ENCODE measurements at places on chromosomes 11 and 22.

DNA sequence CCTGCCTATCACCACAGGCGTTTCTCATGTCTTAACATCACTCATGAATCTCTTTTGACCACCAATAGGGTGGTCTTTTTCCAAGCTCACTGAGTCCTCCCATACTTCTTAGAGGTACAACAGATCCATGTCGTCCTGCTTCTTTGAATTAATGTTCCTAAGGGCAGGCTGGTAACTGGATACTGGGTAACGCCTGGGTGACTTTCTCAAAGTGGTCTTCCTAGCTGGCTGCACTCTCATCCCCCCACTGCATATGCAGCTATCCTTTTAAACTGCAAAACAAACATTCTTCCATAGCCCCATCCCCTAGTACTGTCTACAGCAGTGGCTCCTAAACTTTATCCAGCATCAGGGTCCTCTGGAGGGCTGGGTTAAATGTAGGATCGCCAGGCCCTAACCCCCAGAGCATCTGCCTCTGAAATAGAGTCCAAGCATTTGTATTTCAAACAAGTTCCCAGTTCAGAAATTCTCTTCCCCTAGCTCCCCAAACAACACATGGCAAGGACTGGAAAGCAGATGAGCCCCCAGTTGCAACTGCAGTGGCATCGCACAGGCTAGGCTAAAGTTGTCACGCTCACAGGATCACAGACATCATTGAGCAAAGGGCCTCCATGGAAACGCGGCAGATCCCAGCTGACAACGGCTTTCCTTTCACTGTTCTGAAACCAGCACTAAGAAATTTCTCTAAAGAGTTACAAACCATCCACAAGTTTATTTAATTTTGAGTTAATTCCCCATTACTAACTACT is 204.9 kb downstream of the LARGE1 start:
- no peak for DNase-seq

GRCh38 chr22:43047605-43048004 is 32.7 kb upstream of the PACSIN2 start:
- DNase-seq: no peak

DNA sequence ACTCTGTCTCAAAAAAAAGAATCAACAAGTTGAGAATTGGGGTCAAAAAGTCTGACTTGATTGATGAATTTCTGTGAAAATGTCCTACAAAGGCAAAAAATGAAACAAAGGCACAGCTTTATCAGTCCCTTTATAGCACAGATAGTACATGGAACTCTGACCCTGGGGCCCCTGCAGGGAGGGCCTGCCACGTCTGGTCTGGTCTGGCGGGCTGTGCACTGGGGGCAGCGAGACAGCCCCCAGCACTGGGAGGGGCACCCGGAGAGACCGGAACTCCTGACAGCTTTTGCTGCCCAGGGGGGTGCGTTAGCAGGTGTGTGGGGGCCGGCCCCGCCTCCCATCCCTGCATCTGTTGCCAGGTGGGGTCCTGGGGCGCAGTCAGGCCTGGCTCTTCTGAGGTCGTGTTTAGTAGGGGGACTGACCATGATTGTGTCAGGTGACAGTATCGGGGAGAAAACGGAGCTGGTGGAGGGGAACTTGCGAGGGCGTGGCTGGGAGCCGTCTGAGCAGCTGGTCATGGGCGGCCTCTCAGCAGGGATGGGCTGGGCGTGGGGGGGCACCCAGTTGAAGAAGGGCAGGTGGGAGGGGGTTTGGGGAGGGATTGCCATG is 51.7 kb downstream of the GRAMD4 start:
- no peak for DNase-seq

GRCh38 chr11:12362857-12363256 is 14.5 kb upstream of the PARVA start:
- DNase-seq: no peak

DNA sequence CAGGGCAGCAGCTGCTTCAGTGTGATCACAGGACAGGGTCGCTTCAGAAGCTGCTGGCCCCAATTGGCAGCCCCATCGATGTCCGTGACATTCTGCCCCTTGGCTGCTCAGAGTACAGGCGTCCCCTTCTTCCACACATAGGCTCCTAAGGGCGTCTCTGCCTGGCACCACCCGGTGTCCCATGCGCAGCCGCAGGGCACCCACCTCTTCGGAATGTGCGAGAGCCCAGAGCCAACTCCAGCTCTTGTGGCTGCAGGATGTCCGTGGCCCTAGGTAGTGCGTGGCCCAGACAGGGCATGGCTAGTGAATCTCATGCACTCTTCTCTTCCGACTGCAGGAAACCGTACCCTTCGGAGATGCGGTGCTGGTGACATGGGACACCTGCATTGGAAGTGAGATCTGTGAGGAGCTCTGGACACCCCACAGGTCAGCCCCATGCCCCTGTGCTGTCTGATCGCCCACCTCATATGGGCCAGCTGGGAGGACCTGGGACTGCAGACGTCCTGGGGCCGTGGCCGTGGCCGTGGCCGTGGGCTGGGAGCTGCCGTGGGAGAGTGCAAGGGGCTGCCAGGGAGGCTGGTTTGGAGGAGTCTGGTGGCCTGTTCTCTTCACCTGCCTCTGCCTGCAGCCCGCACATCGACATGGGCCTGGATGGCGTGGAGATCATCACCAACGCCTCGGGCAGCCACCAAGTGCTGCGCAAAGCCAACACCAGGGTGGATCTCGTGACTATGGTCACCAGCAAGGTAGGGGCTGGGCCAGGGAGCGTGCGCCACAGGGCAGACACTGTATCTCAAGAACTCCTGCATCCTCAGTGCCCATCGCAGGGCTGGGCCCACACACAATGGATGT is 20.2 kb downstream of the NADSYN1 start:
- no peak for DNase-seq

GRCh38 chr22:30705710-30706651 is 11.3 kb downstream of the OSBP2 start:
- DNase-seq: no peak

DNA sequence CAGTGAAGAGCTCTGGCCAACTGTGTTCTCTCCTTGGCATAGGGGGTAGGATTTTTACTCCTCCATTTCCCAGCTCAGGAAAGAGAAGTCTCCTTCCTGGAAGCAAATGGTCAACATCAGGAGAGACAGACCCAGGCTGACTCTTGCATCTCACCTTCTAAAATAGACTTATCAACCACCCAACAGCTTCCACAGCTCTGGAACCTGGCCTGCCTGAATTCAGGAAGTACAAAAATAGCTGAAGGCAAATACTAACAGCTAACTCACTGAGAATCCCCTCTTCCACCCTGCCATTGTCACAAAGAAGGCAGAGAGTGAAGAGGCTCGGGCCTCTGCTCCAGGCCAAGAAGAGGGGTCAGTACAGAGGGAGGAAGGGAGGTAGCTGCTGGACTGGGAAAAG is 213.6 kb downstream of the NXPE2 start:
- DNase-seq: no peak

DNA sequence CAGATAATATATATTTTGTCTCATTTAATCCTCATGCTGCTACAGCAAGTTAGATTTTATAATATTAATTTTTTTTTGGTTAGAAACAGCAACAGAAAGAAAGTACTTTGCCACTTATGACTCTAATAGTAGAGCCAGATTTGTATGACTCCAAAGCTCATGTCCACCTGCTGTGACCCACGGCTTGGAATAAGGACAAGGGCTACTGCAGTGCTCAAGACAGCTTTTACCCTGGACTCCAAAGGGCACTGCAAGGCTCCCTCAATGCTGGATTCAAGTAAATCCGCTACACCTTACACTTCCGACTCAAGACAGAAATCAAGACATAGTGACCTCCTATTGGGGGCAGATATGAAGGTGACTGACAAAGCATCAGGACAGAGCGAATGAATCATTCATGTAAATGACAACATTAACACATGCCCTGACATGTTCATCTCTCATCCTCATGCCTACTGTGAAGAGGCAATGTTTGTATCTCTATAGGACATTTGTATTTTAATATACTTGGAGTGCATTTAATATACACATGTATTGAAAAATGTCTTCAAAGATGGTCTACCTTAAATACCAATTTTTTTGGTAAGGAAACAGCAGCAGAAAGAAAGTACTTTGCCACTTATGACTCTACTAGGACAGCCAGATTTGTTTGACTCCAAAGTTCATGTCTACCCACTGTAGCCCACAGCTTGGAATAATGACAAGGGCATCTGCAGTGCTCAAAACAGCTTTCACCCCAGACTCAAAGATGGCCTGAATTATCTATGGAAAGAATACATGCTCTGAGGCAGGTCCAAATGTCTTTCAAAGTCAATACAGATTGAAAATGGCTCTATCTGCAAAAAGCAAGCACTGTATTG is 375.6 kb upstream of the CCDC90B start:
- DNase-seq: no peak

DNA sequence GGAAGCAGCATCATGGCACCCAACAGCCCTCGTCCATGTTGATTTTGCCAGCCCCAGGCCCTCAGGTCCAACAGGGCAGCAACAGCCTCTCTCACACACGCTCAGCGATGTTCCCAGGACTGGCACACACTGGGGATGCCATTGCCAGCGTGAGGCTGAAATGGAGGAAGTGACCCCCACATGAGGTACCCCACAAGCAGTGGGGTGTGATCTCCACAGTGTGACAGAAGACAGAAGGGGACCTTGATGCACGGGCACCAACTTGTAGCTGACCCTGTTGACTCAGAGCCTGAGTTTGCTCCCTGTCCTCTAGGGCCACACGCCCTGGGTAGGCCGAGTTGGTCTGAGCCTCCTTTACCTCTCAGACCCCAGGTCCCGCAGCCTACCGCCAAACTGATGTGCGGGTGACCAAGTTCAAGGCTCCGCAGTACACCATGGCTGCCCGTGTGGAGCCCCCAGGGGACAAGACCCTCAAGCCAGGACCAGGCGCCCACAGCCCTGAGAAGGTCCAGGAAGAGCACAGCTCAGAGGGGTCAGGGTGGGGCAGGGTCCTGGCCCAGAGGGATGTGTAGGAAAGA is 6.2 kb downstream of the SCGB1C1 start:
- no peak for DNase-seq

DNA sequence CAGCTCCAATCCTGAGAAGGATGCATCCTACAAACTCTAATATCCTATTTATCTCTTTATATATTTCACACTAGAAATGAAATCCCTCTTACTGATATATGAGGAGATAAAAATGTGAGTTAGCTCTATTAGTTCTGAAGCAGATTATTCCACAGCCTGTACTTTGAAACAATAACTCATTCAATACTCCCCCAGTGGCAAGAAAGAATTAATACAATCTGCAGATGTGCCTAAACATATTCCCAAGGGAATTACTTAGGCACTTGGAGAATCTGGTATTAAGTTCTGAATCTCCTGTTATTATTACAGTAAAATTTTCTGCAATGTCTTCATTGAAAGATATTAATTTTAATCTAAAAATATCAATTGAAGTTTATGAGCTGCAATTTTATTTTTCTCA is 59.4 kb downstream of the DDI1 start:
- no peak for DNase-seq

DNA sequence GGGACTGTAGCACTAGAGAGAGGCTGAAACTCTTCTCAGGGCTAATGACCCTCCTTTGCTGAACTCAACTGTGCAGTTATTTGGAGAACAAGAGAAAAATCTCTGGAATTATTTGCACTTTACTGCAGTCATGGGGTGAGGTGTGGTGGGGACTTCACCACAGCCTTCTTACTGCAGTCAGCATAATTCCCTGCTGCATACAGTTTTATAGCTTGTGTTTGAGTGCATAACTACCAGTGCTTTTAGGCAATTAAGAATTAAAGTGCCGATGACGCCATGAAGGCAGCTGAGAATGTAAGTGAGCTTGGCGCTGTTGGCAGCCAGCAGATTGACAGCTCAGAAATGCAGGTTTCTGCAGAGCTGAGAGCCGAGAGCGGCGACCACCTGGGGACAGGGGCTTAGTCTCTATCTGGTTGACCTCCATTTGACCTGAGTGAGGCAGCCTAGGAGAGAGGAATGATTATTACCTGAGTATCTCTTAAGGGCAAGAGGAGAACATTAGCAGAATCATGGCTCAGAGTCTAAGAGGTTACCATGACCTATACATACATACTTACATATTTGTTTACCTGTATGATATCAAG is 830.0 kb downstream of the NTM start:
- no peak for DNase-seq

DNA sequence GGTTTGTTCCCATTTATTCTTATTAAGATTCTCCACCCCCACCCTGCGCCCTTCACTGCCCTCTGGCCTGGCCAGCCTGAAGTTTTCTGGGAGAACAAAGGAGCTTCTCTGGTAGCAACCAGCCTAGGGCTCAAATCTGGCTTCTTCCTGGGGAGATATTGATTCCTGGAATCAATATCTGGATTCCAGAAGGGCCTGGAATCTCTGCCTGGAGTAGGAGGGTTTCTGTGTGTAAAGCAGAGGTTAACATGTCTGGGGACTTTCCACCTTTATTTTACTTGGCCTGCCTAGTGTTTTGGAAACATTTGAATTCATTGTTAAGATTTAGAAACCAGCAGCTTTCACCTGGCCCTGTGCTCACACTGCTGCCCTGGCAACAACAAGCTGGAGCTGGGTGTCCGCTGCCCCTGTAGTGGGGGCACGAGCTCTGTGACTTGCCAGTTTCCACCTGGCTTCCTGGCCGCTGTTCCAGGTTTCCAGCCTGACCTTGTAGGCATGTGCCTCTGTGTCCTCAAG is 5.5 kb downstream of the C11orf91 start:
- no peak for DNase-seq

DNA sequence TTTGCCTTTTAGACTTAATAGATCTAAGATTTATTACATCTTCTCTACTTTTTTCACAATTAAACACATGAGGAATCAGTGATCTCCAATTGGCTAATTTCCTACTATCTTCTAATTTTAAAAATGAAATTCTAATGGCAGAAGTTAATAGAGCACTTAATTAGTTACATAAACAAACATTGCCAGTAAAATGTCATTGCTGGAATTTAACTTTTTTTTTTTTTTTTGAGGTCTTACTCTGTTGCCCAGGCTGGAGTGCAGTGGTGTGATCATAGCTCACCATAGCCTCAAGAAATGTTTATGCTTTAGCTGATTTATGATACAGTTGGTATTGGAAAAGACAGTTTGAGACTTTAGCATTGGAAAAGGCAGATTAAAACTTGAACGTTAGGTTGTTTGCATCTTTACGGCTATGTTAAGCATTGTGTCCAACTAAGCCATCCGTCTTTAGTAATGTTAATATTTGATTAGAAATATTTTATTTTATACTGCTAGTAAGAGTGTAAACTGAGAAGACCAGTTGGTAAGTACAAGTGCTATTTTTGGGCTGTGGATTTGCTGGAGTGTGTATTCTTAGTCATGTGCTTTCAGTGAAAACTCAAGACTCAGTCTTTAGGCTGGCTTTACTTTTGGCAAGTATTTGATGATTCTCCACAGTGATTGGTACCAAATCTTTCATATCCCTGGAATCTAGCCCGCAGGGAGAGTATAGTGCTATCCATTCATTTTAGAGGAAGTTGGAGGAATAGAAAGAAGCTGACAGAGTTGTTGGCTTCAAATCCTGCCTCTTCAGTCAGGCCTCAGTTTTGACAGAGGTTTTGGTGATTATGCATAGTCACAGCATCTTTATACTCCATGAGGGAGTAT is 4.5 kb downstream of the ANO5 start:
- no peak for DNase-seq

Measured in CD4-positive, alpha-beta T cell (primary cell).